ENCODE measurements at places on chromosomes 7 and 10.

- DNase-seq: no peak
These were observed 35.2 kb downstream of the BMPER start for GRCh38 chr7:33940503-33940902.

GRCh38 chr7:37999673-38000072, 79.2 kb downstream of the EPDR1 start:
- DNase-seq: no peak

GRCh38 chr7:27897001-27897400, 157.0 kb downstream of the TAX1BP1 start:
- DNase-seq: no peak

DNA sequence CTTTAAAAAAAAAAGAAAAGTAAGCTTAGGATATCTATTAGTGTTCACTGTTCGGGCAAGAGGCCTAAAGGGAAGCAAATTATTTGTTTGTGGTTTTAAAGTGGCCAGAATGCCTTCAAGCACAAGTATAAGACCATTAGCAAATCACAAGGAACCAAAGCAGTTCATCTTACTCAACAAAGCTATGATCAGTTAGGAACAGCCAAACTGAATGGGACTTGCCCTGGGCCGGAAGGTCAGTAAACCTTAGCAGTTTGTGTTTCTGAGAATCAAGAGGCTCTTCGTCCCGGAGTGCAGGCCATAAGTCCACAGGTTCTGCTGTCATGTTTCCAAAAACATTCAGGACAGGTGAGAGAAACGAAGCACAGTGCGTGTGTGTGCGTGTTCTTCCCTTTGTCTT, 4.5 kb downstream of the FBXW4 start:
- DNase-seq: no peak

DNA sequence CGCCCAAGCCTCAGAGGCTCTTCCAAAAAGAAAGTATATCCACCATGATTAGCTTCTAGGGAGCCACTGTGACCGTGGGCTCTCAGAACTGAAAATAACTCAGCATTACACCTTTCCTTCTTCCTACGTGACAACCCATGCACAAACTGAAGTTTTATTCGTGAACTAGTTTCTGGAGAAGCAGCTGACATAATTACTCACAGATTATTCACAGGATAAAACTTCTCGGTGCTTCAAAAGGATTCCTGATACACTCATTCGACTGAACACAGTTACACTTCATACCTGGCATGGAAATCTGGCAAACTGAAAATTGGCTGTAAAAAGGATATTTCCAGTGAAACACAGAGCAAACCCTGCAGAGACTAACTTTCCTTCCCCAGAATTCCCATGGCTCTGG, 139.2 kb upstream of the PTER start:
- DNase-seq: no peak

- no peak for DNase-seq
These were observed 15.7 kb downstream of the RBM33 start for GRCh38 chr7:155660059-155660757.

- no peak for DNase-seq
These were observed 38.9 kb upstream of the XPNPEP1 start for GRCh38 chr10:109962247-109962646.

DNA sequence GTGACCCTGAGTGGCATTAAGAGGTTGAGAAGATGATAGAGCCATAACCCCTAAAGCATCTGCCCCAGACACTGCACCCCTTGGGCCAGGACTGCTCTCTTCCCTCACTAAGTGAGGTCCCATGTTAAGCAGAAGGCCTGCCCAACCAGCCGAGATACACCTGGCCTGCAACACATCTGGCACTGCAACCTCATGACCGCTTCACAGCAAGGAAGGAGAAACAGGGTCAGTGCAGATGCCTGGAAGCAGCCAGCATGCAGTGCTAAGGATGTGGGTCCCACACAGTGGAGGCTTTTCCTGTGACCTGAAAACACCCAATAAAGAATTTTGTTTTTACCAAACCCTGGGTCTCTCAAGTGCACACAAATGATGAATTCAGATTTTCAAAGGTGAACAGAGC, 7.4 kb downstream of the NOD1 start:
- DNase-seq: no peak

- no peak for DNase-seq
These were observed 52.1 kb upstream of the ZNF438 start for GRCh38 chr10:31083765-31084184.

All from cortex of kidney (tissue), 1 donor.